Activated CD8-positive, alpha-beta memory T cell treated with anti-CD3 and anti-CD28 coated beads, Interleukin-2, amount 10 ng/mL, durations not matched to agents 7 days and 5 days (primary cell): ENCODE measurements at places on chromosomes 13 and 19. TPM values are rescaled to one million over a fixed set of nuclear protein-coding genes. Genes with fewer than 3 reads are reported as not detected.
A peak's percentile ranks its signal among the peaks of the same experiment; 100 is the strongest.

Gene LMTK3
- 3.5 TPM for total RNA-seq

Gene C13orf46
- total RNA-seq = 2.3 TPM

Gene CD22
- not detected for total RNA-seq

Gene C19orf47
- 25.9 TPM for total RNA-seq

- H3K4me3 ChIP-seq = no peak overlapping the region
- H3K4me1 ChIP-seq = no peaks in the 10 kb centered on the region
- H3K27me3 ChIP-seq = no peaks in the 10 kb centered on the region
- no peak for DNase-seq
- no peak overlapping the region for H3K27ac ChIP-seq
- H3K36me3 ChIP-seq = no peaks in the 10 kb centered on the region
Observed at GRCh38 chr13:22219709-22220108, 548.8 kb downstream of the FGF9 start.

DNA sequence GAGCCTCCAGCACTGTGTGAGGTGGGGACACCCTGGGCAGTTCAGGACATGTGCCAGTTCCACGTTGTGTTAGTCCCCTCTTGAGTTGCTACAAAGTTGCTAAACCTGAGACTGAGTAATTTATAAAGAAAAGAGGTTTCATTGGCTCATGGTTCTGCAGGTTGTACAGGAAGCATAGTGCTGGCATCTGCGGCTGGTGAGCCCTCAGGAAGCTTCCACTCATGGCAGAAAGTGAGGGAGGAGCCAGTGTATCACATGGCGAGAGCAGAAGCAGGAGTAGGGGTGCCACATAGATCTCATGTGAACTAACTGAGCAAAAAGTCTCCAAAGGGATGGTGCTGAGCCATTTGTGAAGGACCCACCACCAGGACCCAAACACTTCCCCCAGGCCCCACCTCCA, 33.2 kb downstream of the TRPM4 start:
- H3K4me1 ChIP-seq = peaks cover 13% of the 10 kb centered on the region
- H3K36me3 ChIP-seq = no peaks in the 10 kb centered on the region

Gene CD37
- total RNA-seq = 177 TPM

GRCh38 chr13:111904166-111904565, 162.8 kb upstream of the SOX1 start:
- DNase-seq = peak; percentile 14
- no peaks in the 10 kb centered on the region for H3K4me1 ChIP-seq
- no peak overlapping the region for H3K4me3 ChIP-seq
- no peaks in the 10 kb centered on the region for H3K27me3 ChIP-seq
- no peak overlapping the region for H3K27ac ChIP-seq

GRCh38 chr13:100645382-100645781, 29.2 kb downstream of the TMTC4 start:
- no peak overlapping the region for H3K4me3 ChIP-seq
- H3K36me3 ChIP-seq = peaks cover 21% of the 10 kb centered on the region

- H3K4me1 ChIP-seq = no peaks in the 10 kb centered on the region
- no peaks in the 10 kb centered on the region for H3K36me3 ChIP-seq
- DNase-seq = no peak
- no peaks in the 10 kb centered on the region for H3K27me3 ChIP-seq
Observed at GRCh38 chr13:93955904-93956303, 523.6 kb downstream of the DCT start.

Gene CBARP
- 0.52 TPM for total RNA-seq
